ENCODE measurements at places on chromosomes 3 and 15. TPM values are rescaled to one million over a fixed set of nuclear protein-coding genes. Genes with fewer than 3 reads are reported as not detected.

- no peak for DNase-seq
Observed at GRCh38 chr3:141575879-141576743, 89.3 kb downstream of the RASA2 start.

DNA sequence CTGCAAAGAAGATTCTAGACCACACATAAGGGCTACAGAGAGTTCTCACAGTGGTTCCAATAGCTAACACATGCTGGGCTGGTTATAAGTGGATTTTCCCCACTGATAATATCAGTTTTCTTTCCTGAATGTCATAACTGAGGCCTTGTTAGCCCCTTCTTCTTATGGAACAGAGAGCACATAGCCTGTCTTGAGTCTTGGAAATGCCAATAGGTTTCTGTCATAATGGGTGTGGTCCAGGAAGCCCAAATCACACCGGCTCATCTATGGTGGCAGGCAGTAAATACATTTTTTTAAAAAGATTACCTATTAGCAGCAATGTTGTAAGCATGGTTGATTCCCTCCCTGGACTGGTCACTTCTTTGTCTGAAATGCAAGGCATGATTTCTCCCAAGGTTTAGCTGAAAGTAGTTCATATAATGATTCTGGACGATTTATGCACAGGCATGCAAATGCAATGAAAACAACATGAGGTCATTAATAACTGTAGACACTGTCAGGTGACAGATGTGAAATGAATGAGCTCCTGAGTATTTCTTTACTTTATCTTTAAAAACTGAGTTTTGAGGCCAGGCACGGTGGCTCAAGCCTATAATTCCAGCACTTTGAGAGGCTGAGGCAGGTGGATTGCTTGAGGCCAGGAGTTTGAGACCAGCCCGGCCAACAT is 67.2 kb upstream of the ATP2C1 start:
- DNase-seq: no peak

- no peak for DNase-seq
Observed at GRCh38 chr15:40787344-40787841, 17.6 kb downstream of the C15orf62 start.

DNA sequence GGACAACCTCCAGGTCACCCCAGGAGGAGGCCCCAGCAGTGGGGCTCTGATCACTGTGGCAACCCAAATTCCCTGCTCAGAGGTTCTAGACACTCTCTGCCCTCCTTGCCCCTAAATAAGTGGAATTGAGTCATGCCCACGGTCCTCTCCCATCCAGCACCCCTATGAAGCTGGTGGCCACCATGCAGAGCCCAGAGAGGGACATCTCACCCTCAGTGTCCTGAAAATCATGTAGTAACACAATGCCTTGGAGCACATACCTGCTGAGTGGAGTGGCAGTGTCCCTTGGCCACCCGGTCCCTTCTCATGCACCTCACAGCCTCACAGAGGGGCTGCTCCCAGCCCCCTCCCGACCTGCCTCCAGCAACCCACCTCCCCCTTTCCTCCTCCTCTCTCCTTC is 114.3 kb upstream of the MEF2A start:
- no peak for DNase-seq

GRCh38 chr15:86082619-86083380 is 3.1 kb downstream of the AGBL1 start:
- DNase-seq: no peak

DNA sequence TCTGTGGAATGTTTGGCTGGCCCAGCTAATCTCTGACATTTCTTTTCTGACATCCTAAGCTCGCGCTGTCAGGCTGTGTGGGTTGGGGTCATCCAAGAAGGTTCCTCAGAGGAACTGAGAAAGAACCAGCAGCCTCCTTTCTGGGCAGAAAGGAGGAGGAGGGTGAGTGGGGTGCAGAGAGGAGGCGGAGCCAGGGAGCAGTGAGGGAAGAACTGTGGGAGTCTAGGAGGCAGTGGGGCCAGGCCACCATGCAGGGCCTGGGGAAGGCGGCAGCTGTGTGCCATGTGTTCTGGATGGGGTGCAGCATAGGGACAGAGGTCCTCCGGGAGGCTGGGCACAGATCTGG is 5.3 kb downstream of the SEMA7A start:
- no peak for DNase-seq

DNA sequence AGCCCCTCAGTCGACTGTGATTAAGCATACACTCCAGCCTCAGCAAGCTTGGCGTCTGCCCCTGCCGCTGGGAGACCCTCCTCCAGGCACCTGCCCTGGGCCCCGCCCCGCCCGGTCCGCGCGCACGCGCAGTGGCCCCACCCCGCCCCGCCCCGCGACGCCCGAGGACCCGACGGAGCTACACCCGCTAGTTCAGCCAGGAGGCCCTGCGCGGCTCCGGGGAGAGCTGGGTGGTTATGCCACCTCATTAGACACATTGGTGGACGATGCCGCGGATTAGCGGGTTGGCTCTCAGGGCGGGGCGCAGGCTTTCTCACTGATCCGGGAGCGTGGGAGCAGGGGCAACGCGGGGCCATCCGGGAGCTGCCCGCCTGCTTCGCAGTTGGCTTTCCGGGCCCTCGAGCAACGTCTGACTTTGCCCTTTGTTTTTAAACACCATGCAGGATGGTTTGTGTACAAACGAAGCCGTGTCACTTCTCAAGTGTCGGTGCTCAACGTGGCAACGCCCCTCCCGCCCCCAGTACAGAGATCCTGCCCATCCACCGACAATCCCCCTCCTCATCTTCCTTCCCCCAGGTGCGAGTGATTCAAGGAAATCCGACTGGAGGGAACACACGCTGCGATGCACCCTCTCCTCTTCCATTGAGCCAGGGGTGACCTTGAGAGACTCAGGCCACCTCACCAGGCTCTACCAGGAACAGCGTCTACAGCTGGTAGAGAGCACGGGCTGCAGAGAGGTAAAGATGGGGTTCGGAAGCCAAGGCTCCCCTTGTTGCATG is 109.3 kb downstream of the SHQ1 start:
- peak; percentile 66 for DNase-seq

DNA sequence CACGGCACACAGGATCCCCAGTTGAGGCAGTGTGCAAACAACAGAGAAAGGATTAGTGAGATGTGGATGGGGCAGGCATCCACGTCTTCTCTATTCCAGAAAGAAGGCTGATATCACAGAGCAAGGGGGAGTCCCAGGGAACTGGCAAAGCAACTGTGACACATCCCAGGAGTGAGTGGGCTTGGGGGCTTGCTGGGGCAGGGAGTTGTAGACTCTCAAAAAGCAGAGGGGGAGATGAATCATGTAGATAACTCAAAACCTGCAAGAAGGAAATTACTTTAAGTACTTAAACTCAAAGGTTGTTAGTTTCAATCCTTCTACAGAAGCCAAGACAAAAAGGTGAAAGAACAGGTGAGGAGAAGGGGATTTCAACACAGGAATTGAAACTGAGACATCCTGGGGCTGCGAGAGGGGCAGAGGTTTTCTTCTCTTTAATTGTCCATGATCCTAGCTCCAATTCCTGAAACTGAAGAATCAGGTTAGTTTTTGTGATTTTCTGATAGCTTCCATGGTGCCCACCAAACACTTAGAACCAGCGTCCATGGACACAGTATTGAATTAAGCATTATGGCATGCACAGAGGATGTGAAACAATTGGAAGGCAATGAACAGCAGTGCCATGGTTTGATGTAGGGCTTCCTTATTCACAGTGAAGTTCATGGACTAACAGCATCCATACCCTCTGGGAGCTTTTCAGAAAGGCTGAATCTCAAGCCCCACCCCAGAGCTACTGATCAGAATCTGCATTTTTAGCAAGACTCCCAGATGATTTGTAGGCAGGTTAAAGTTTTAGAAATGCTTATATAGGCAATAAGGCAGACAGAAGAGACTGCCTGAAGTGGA is 52.0 kb downstream of the CCR3 start:
- no peak for DNase-seq

DNA sequence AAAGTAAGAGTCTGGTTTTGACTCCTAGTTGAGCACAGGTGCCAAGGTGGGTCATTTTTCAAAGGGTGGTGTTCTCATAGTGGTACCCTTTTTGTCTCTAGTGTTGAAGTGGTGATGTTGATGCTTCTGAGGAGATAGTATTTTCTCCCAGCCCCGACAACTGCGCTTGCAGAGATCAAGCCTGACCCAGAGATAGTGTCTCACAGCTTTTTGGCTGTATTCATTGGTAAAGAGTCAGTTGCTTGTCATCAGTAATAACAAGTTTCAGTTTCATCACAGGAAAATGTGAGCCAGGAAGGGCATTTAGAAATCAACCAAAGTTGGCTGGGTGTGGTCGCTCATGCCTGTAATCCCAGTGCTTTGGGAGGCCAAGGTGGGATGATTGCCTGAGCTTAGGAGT is 139.3 kb downstream of the NFKBIZ start:
- no peak for DNase-seq

DNA sequence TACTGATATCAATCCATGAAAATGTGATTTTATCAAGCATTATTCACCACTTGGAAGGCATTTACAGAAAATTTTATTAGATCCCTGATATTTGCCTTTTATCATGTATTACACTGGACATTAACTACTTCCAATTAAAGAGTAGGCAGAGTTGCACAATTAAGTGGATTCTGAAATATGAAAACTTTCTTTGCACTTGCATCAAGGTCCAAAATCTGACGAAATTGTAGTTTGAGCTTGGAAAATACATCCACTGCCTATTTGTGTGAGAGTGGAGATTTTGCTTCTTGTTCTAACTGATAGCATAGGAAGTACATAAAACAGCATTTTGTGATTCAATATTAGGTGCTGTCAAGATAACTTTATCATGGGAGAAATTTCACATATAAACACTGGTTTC is 49.6 kb upstream of the SLC12A8 start:
- no peak for DNase-seq

- peak; percentile 47 for DNase-seq
Observed at GRCh38 chr3:46913644-46914043, 36.1 kb downstream of the PTH1R start.

- no peak for DNase-seq
Observed at GRCh38 chr3:31753050-31753425, 220.3 kb downstream of the STT3B start.

DNA sequence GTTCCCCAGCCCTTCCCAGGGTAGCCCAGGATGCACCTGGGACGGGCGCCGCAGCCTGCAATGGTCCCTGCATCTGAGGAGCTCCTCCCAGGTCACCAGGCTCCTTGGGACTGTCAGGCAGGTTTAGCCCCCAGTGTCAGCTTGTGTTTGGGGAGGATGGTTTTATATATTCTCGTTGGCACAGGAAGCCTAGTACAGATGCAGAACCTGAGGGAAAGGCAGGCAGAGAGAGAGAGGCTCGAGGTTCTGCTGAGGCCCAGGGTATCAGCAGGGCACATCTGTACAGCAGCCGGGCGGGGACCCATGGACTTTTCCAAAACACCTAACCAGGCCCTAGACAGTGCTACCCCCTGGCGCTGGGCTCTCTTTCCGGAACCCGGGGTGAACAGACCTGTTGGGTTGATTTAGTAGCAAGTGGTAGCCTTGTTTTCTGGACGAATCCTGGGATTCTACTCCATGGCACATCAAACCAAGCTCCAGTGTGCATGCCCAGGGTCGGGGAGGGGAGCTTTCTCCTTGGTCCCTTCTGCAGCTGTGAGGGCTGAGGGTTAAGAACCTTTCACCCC is 8.6 kb downstream of the PAK6 start:
- peak; percentile 42 for DNase-seq

DNA sequence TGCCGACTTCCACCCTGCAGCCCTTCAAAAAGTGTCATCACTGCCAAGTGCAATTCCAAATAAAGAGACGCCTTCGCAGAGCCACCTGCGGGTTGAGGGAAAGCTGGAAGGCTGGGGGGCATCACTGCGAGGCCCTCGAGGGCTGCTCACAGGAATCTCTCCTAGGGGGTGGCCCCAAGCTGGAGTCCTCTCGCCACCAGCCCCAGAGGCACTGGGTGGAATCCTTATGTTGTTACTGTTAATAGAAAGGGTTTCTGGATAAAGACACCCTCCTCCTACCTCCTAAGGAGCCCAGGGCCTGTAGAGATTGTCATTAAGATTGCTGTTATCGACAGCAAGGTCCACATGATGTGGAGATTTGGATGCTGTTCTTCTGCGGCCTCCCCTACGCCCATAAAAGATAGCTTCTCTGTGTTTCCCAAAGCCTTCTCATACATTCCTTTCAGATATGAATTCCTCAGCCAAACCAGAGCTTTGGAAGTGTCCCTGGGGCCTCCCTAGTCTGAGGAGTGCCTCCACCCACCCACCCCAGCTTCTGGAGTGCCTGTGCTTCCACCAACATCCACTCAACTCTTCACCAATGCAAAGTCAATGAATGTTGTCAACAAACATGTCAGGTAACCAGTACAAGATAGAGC is 512.7 kb downstream of the SHQ1 start:
- no peak for DNase-seq

GRCh38 chr15:61857169-61857829 is 202.9 kb downstream of the VPS13C start:
- DNase-seq: no peak

DNA sequence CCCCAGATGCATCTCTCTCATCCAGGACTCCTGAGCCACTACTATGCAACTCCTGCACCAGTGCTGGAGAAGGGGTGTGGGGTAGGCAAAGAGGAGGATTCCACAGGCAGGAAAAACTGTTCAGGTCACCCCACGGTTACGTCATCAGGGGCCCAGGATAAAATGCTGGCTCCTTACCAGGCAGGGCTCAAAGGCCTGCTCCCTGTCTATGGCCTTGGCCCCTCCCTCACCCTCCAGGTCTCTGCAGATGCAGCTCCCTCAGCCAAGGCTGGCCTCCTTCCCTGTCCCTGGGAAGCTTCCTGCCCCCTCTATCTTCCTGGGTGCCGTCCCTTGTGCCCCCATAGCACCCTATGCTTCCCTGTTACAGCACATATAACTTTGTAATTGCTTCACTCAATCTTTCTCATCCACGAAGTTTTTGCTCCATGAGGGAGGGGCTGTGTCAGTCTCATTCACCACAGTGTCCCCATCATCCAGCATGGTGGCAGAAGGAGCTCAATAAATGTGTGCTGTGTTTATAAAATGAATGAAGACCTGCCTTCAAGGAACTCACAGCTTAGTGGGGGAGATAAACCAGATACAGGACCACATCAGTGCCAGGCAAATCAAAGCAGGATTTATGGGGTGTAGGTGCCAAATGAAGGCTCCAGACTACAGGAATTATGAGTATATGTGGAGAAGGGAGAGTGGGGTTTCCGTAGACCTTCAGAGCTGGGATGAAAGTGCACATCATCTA is 18.6 kb downstream of the KBTBD13 start:
- peak; percentile 49 for DNase-seq

GRCh38 chr15:89958107-89958805 is 42.9 kb upstream of the ZNF710 start:
- DNase-seq: no peak

- DNase-seq: no peak
Observed at GRCh38 chr3:32175607-32176197, 62.8 kb upstream of the CMTM8 start.

DNA sequence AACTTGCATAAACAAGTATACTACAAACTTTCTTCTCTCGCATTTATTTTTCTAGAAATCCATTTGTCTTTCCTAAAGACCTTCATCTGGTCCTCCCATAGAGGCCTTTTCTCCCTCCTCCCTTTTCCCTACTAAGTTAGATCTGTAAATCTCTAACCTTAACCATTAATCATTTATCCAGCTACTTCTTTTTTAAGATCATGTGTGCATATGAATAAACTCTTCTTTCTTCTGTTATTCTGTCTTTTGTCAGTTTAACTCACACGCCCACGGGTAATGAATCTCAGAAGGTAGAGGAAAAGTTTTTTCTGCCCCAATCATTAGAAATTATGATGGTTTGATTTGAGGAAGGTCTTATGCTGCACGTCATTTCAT is 48.7 kb upstream of the FHIT start:
- DNase-seq: no peak

The UBR1 gene
- total RNA-seq: 47.0 TPM

The UQCRC1 gene
- total RNA-seq: 96.9 TPM

The MORC1 gene
- not detected for total RNA-seq

All from sciatic nerve (tissue), 2 donors.